ENCODE measurements at places on chromosomes 2 and 18.
A peak's percentile ranks its signal among the peaks of the same experiment; 100 is the strongest.

- no peak for DNase-seq
These were observed 256.1 kb downstream of the NDUFA10 start for GRCh38 chr2:239768907-239769553.

DNA sequence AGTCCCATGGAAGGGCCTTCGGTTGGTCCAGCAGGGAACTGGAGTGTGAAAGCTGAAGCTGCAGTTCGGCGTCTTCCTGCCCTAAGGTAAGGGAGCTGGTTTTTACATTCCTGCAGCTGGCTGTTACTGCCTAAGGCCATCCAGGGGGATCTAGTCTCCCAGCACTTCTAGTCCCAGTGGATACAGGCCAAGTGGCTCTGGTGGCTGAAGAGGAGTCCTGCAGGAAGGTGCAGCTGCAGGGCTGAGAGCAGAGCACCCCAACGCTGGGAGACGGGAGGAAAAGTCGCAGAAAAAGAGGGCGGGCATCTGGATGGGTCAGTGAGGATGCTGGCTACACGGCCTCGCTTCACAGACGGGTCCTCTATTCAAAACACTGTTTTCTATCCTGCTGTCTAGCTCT lies 225.0 kb upstream of the HS6ST1 start:
- DNase-seq = no peak

- no peak for DNase-seq
These were observed 297.4 kb upstream of the GCFC2 start for GRCh38 chr2:76008001-76008702.

DNA sequence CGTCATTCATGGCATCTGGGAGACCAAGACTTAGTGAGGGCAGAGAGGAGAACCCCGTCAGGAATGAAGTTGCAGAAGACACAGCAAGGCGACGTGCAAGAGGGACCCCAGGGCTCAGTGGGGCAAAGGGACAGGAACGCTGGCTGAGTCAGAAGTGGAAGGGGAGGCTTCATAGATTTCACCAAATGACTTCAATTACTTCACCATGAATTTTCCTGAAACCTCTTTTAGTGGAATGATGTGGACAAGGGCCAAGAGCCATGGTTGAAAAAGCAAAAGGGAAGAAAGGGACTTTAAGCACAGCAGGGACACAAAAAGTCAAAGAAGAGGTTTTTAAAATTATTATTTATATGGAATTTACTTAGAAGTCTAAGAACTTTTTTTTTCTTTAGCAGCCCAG lies 141.6 kb upstream of the PID1 start:
- DNase-seq = no peak

DNA sequence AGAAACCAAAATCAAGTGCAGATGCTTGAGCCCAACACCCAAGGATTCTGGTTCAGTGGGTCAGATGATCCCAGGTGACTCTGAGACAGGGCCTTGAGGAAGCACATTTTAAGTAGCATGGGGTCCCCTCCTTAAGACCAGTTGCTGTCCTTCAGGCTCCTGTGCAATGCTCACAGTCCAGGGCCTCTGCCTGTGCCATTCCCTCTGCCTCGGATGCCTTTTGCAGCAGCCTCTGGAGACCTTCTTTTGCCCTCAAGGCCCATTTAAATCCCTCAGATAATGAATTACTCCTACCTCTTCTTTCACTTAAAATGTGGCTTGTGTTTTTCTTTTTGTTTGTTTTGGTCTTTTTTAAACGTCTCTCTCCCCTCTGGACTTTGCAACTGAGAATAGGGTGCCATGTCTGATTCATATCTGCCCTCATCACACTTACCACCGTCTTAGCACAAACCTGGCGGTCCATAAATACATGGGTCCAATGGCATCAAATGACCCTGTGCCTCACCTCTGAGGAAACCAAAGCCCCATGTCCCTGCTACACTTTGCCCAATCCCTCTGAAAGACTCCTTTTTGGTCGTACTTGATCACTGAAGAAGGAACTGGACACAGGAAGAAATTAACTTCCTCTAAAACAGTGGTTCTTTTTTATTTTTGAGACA lies 14.2 kb downstream of the ACTG2 start:
- DNase-seq = no peak

- DNase-seq = no peak
These were observed 635.1 kb upstream of the SLC39A10 start for GRCh38 chr2:195021711-195022507.

DNA sequence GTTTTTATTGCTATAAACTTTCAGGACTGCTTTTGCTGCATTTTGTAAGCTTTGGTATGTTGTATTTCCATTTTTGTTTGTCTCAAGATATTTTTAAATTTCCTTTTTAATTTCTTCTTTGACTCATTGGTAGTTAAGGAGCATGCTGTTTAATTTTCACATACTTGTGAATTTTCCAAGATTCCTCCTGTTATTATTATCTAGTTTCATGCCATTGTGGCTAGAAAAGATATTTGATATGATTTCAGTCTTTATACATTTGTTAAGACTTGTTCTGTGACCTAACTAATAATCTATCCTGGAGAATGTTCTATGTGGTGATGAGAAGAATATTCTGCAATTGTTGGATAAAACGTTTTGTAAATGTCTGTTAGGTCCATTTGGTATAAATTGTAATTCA lies 62.1 kb downstream of the NUP35 start:
- no peak for DNase-seq

GRCh38 chr18:55353806-55354205 lies 234.2 kb downstream of the TCF4 start:
- DNase-seq = no peak

GRCh38 chr2:62186156-62186905 lies 9.6 kb upstream of the B3GNT2 start:
- no peak for DNase-seq

DNA sequence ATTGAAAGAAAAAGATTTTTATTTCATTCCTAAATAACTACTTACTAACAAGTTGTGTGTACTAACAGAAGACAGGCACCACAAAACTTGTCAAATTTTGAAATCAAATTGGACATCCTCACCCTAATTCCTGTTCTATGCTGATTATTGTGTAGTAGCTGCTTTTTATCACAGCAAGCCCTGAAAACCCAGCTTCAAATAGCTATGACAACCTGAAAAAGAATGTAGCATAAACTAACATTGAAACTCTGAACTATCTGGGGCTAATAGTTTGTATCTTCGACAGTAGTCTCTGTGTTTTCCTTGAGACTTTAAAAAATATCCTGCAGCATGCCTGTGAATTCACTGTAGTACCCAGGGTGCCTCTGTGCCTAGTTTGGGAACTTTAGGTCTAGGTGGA lies 122.6 kb downstream of the WDPCP start:
- DNase-seq = no peak

GRCh38 chr2:169119851-169120250 lies 50.5 kb downstream of the DHRS9 start:
- DNase-seq = no peak

DNA sequence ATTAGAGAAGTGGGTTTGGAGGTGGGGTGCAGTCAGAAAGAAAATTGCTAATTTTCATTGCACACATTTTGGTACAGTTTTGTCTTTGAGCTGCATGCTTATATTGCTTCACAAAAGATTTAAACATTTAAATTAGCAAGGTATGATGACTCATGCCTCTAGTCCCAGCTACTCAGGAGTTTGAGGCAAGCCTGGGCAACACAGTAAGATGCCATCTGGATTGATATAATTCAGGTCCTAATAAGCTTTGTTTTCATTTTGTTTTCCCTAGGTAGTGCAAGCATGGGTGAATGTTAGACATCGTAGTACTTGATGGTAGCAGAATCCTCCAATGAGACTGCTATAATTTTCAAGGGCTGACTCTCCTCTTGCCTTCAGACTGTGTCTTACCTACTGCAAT lies 396.7 kb upstream of the RGPD4 start:
- no peak for DNase-seq

DNA sequence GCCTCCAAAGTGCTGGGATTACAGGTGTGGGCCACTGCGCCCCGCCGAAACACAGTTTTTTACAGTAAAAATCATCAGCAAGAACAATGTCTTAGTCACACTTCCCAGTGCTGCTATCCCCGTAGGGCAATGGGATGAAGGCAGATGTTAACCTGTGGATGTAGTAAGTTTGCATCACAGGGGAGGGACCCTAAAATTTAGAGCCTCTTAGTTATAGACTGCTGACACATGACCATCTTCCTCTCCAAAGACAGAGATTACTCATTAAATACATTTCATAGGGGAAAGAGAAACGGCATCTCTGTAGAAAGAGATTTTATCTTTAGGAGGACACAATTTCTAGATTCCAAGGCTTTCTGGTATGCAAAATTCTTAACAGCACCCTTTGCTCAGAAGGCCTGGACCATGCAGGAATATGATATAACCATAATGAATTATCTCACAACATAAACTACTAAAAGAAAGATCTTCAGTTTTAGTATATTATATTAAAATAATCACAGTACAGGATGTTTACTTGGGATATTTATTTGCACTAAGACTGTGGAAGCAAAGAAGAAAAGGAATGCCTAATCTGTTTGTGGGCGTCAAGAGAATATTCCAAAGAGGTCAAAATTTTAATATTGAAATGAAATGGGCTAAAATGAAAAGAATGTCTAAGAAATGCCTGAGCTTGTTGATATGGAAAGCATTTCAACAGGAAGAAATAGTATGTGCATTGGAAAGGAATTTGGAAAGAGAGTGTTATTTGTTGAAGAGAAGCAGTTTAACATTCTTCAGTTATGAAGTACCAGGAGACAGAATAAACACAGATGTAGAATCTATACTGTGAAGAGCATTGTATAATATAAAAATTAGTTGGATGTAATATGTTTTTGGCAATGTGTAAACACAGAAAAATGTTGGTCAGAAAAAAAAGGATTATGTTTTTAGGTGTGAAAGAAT lies 1228.3 kb upstream of the CHAC2 start:
- DNase-seq = no peak

- DNase-seq = no peak
These were observed 785.0 kb downstream of the CNTNAP5 start for GRCh38 chr2:124810132-124810531.

- DNase-seq = no peak
These were observed 72.1 kb downstream of the PSMG2 start for GRCh38 chr18:12774982-12775381.

GRCh38 chr2:128787616-128788015 lies 468.9 kb upstream of the HS6ST1 start:
- no peak for DNase-seq

- DNase-seq = no peak
These were observed 46.1 kb downstream of the SDC1 start for GRCh38 chr2:20178666-20179465.

DNA sequence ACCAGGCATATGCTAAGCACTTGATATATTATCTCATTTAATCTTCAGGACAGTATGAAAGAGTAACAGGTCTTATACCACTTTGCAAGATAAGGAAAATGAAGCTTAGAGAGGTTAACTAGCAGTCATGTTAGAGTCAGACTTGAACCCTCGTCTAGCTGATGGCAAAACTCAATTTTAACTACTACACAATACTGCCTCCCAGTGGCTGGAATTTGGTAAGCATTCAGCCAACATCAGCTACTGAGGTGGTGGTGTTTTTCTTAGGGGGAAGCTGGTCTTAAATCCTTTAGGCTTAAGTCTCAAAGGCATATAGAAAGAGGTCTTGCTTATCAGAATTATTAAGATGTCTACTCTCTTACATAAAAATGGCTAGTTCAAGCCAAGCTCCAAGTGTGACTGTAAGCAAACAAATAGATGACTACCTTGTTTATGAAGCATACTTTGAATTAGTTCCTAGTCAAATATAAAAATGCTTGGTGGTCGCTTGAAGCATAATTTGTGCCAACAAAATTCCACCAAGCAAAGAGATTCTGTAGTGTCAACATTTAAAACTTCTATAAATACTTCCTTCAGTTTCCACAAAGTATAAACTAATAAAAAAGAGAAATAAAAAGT lies 325.4 kb upstream of the FIGN start:
- DNase-seq = no peak

DNA sequence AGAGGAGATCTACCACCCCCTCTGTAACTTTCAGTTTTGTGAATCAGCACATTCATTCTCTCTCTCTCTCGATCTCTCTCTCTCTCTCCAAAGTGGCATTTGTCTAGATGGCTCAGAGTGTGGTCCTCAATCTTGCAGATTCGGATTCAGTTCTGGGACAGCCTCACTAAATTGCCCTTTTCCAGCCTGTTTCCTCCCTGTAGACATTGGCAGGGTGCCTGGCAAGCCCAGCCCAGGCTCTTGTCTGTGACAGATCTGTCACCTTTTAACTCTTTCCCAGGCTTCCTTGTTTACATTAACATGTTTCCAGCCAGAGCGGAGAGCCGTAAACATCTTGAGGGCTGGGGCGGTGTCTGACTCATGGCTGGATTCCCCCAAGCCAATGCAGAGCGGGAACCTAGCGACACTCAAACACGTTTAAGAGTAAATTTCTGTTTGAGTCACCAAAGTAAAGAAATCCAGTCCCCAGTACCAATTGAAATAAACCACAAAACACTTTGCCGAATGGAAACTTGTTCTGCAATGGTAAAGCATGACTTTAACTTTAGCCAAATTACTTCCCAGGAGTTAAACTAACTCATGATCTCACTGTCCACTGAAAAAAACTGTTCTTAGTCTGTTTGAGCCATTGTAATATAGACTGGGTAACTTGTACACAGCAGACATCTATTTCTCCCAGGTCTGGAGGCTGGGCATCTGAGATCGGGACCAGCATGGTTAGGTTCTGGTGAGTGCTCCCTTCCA lies 6.6 kb upstream of the CYP27C1 start:
- DNase-seq = no peak

- peak; percentile 88 for DNase-seq
These were observed 102.8 kb upstream of the CYP1B1 start for GRCh38 chr2:38178556-38179419.

DNA sequence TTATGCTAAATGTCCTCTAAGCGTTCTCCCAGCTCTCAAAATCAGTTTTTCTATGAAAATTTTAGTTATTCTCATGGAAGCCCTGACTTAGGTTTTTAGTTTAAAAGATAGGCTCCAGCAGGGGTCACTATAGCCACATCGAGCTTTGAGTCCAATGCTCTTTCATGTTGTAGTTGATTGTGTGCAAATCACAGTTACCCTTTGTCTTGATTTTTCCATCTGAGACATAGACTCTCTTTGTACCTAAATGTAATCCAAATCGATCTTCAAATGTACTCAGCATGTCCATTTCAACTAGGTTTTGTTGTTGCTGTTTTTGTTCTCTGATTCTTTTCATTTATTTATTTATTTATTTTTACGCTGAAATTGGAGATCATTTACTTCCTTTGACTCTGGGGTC lies 26.4 kb upstream of the MSTN start:
- DNase-seq = peak; percentile 23

- DNase-seq = no peak
These were observed 166.0 kb downstream of the SEPTIN10 start for GRCh38 chr2:109447776-109448175.

DNA sequence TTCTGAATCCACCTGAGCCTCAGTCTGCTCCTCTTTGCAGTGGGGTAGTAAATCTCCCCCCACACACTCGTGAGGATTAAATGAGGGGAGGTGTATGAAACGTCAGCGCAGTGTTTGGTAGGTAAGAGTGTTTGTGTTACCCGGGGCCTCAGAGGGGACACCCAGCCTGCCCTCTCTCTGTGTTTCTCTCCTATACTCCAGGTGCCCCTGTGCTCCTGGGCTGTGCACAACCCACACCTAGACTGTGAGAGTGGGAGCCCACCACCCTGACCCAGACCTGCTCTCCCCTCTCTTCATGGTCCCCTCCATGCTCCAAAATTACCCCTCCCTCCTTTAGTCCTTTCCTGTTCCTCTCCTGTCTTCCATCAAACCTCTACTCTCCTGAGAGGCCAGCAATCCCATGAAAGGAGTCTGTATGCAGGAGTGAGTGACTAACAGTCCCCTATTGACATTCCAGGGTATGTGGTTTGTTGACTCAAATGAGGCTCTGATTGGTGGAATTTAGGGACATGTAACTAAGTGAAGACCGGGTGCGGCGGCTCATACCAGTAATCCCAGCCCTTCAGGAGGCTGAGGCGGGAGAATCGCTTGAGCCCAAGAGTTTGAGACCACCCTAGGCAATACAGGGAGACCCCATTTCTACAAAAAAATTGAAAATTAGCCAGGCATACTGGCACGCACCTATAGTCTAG lies 10.4 kb downstream of the CIB4 start:
- DNase-seq = no peak

Measured in CD14-positive monocyte (primary cell).